ENCODE measurements at places on chromosomes 1 and 21.

GRCh38 chr1:33074193-33074945 is 6.6 kb upstream of the AZIN2 start:
- DNase-seq: no peak

GRCh38 chr1:21930080-21930571 is 7.0 kb downstream of the HSPG2 start:
- DNase-seq: no peak

DNA sequence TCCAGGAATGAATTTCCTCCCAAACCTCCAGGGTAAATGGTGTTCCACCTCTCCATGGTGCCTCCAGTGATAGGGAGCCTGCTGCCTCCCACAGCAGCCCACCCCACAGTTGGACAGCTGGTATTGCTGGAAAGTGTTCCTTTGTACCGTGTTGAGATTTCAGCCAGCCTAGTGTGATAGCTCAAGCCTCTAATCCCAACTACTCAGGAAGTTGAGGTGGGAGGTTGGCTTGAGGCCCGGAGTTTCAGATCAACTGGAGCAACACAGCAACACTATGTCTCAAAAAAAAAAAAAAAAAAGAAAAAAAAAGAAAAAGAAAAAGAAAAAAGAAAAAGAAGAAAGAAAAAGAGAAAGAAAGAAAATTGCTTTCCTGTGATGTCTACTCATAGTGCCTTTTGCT is 96.1 kb downstream of the CHD1L start:
- no peak for DNase-seq

GRCh38 chr1:76352741-76353435 is 278.3 kb downstream of the ST6GALNAC3 start:
- no peak for DNase-seq

- DNase-seq: no peak
Measured at GRCh38 chr1:30774550-30775432, 17.2 kb upstream of the LAPTM5 start.

- no peak for DNase-seq
Measured at GRCh38 chr1:217484871-217485270, 146.0 kb downstream of the GPATCH2 start.

- DNase-seq: no peak
Measured at GRCh38 chr1:212920896-212921295, 29.4 kb upstream of the VASH2 start.

DNA sequence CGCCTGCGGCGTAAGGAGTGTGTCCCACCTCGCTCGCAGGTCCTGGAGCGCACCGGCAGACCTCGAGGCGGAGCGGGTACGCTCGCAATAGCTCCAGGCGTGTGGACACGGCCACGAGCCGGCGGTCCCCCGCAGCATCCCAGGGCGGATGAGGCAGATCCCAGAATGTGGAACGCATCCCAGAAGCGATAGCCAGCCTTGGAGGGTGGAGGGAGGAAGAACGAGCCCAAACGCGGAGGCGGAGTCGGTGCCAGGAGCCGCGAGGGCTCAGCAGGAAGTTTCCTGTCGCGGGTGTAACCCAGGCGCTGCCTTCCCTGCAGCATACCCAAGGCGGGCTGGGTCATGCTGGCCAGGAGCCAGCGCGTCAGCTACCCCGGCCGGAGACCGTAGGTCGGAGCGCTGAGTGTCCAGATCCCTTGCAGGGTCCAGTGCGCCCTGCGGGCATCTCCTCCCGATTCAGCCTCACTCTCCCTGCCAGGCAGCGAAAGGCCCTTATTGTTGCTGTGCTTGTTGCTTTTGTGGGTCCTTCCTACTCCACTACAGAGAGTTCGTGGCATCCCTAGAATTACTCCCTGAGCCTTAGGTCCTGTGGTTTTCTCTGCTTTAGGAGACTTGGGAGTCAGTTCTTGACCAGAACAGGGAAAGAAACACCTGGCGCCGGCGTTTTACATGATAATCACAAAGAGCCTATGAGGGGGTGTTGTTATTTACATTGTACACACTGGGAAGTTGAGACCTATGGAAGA is 27.7 kb downstream of the STYXL2 start:
- peak; percentile 3 for DNase-seq

- DNase-seq: no peak
Measured at GRCh38 chr1:5370311-5370710, 621.9 kb downstream of the NPHP4 start.

DNA sequence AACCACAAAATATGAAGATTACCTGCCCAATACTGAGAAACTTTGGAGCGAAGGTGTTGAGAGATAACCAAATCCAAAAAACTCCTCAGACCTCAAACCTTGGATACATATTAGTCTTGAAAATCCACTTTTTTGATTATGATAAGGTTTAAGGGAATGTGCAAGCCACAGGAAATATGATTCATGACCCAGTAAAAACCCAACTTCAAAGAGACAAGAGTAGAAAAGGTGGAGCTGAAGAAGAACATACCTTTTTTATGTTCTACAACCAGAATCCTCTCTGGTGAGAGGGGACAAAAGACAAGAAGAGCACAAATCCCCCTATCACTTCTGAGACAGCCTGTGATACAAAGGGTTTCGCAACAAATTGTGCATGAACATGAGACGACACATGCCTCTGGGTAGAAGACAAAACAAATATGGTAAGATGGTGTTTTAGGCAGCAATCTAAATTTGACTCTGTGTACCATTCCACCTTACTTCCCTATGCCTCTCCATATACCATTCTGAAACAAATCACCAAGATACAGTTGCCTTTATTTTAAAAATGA is 37.3 kb downstream of the COL24A1 start:
- no peak for DNase-seq

- no peak for DNase-seq
Measured at GRCh38 chr1:29414086-29414485, 177.8 kb downstream of the PTPRU start.

DNA sequence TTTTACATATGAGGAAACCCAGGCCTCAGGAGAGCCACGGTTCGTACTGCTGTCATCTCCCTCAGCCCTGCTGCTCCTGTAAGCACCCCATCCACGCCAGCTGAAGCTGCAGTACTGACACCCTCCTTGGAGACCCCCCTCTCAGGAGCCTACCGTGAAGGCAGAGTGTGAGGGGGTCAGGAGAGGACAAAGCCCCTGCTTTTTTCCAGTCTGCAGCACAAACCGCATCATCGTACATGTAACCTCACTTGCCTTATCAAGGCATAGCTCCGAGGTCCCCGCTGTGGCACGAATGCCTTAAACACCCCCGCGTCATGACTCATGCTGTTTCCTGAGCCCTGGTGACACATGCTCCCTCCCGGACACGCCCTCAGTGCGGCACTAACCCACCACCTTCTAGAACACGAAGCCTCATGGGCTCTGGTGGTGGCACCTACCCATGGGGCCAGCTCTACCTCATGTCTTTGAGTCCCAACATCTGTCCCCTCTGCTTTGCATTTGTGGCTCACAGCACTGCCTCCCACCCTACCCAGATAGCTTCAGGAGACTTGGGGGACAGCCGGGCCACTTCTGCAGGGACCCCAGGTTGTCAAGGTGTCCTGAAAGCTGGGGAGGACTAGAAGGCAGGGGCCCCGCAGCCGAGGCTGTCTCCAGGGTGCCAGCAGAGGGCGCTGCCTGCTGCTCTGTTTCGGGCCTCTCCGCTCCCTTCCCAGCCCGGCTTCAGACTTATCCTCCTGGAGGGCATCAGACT is 4.9 kb downstream of the SH3BGRL3 start:
- DNase-seq: peak; percentile 92
